ENCODE measurements at places on chromosomes 12 and 14.

DNA sequence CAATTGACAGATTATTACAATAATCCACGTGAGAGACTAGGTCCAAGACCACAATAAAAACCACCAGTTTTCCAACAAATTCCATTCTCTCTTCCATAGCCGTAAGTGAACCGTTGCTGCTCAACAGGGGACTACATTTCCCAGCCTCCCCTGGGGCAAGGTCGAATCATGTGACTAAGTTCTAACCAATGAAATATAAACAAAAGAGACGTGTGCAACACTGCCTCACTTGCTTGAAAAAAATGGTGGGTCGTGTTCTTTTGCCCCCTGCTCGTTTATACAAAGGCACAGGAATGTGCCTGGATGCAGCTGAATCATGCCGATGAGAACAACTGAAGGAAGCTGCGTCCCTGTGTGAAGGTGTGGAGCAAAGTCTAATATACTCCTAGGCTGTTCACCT, 51.1 kb downstream of the HSPB8 start:
- DNase-seq: no peak

DNA sequence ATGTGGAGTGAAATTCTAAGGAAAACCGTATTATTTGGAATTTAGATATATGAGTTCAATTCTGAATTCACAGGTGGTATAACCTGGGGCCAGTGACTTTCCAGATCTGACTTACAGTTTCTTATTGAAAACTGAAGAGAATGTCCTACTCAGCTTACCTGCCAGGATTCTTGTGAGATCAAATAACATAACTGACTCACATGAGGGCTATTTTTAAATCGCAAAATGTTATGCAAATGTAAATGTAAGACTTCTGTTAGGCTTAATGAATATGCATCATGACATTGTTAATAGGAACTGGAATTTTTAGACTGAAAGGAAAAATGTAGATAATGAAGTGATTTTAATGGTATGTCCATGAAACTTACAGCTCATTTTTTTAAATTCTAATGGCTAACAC, 1142.1 kb downstream of the FLRT2 start:
- DNase-seq: no peak

GRCh38 chr12:89140602-89141238, 211.6 kb downstream of the DUSP6 start:
- no peak for DNase-seq

GRCh38 chr14:32382704-32383103, 53.6 kb downstream of the AKAP6 start:
- no peak for DNase-seq

GRCh38 chr12:18716236-18716635, 21.6 kb downstream of the PLCZ1 start:
- DNase-seq: no peak

- no peak for DNase-seq
Measured at GRCh38 chr14:89849931-89850330, 104.6 kb downstream of the EFCAB11 start.

DNA sequence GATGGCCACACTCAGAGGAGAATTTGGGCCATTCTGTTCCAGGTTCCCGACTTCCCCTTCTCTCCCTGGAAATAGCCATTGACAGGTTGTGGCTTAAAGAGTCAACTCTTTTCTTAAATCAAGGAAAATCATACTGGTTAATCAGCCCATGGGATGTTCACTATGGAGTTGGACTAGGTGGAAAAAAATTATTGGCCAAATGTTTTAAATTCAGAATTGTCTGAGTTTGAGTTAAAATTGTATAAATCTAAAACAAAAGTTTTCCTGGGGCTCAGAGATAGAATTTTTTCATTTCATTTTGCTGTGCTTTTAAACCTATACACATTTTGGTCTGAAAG, 6.5 kb downstream of the ESRRB start:
- DNase-seq: no peak

- DNase-seq: no peak
Measured at GRCh38 chr12:105091476-105092206, 7.4 kb upstream of the ALDH1L2 start.

GRCh38 chr14:100159094-100159864, at the start of gene DEGS2:
Gene DEGS2, minus strand, starts transcription at chr14:100159645. Its CDS starts 58 bp downstream, at chr14:100159587.
- peak; percentile 57 for DNase-seq

DNA sequence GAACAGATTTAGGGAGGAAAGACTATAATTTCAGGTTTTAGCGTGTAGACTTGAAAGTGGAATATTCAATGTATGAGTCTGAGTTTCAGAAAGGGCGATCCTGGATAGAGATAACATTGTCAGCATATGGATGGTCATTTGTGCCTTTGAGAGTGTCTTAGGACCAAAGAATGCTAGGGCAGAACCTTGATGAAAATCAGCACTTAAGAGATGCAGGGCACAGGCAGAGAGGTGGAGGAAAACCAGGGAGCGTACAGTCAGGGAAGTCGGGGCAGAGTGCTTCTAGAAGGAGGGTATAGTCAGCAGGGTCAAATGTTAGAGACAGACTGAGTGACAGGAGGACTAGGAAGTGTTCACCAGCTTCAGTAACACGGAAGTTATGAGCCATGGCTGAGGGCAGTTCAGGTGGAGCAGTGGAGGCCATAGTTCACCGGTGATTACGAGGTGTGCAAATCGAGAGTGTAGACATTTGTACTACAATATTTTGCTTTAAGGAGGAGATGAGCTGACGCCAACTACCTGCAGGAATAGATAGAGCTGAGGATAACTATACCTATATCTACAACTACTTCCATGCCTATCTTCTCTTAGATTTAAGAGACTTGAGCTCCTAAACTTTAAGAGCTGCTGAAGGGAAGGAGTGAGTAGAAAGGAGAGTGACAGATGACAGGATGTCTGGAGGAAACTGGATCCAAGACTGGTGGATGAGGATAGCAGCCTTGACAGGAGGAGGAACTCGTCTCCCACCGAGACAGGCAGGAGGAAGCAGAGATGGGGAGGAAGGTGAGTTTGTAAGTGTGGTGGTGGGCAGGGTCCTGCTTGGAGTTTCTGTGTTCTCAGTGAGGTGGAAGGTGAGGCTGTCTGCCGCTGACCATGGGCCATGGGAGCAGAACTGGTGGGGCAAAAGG, 6.5 kb downstream of the CBLN3 start:
- DNase-seq: no peak

DNA sequence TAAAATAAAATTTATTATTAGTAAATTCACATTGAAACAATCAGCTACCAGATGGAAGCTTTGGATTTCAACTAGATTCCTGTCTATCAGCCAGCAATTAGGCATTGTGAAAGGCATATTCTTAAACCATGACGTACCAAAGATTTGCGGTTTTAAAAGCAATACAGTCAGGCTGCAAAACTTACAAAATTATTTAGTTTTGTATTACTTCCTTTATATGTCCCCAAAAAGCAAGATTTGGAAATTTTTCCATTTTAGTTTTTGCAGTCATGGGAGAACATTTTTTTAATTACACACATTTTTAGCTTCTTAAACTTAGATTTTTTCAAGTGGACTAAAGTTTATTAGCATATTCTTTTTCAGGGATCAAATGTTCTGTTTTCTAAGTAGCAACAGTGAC, 225.0 kb upstream of the KITLG start:
- no peak for DNase-seq

GRCh38 chr12:60094436-60094835, 498.6 kb downstream of the SLC16A7 start:
- no peak for DNase-seq

DNA sequence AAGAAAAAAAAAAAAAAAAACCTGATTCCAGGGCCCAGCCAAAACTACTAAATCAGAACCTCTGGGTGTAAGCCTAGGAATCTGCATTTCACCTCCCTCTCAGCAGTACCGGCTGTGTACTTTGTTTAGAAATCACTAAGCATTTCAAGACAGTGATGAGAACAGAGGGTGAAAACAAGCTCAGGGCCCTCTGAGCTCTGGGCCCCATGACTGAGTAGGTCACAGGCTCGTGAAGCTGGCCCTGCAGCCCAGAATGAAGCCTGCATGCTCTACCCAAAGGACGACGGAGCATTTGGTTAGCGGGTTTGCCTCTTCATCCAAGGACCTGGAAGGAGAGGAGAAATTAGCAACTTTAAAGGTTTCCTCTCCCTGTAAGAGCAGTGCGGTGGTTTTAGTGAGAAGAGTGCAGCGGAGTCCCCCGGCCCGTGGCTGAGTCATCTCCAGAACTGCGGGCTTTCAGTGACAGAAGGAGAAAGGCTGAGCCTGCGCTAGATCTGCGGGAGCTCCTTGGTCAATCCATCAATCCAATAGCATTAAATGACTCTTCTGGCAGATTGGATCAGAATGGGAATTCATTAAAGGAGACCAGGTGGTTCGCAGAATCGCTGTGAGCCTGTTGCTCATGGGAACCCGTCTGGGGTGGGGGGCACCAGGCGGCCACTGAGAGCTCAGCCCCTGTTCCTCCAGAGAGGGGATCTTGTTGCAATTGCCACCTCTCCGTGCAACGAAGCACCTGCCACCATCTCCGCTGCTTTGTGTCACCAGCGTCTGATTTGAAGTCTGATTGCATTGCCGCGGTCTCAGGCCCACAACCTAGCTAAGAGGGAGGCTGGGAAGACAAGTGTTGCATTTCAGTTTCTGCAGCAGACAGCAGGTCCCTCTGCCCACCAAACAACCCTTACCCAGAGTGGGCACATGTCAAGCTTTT, 7.3 kb downstream of the IL31 start:
- DNase-seq: peak; percentile 32

- DNase-seq: peak; percentile 4
Measured at GRCh38 chr12:108914121-108914531, 34.2 kb downstream of the DAO start.

DNA sequence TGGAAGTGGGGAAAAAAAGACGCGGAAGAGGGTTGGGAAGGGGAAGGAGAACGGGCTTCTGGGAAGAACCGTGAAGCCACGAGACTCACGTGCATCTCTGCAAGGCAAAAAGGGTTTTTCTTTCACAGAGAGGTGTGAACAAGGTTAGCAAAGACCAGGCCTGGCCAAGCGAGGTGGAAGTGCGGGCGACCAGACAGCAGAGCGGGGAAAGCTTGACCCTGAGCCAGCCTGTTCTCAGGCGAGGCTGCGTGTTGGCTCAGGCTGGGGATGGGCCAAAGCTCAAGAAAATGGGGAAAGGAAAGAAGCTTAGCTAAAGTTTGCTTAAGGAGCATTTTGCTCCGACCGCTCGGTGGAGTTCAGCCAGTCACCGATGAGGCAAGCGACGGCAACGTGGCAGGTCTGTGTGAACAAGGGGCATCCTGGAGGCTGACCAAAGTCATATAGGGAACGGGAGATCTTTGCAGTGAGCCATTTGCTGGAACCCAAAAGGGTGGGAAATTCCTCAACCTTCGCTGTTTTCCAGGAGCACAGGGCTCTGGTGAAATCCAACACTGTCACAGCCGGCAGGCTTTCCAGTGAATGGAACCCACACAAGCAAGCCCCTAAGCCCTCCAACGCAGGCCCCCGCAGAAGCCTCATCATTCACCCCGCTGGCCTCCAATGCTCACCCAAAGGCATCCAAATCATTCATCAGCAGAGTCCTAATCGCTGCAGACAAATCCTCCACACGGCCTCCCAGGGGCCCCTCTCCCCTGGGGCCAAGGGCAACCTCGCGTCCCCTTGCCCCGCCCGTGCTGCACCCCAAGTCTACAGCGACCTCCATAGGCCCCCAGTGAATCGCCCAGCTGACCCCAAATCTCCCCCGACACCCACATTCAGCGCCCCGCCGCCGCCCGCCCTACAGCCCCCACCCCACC, 754 bp downstream of the ZNF605 start:
- DNase-seq: no peak

GRCh38 chr12:104648756-104649155, 192.0 kb downstream of the CHST11 start:
- no peak for DNase-seq

- no peak for DNase-seq
Measured at GRCh38 chr12:61821381-61821780, 438.8 kb upstream of the USP15 start.

DNA sequence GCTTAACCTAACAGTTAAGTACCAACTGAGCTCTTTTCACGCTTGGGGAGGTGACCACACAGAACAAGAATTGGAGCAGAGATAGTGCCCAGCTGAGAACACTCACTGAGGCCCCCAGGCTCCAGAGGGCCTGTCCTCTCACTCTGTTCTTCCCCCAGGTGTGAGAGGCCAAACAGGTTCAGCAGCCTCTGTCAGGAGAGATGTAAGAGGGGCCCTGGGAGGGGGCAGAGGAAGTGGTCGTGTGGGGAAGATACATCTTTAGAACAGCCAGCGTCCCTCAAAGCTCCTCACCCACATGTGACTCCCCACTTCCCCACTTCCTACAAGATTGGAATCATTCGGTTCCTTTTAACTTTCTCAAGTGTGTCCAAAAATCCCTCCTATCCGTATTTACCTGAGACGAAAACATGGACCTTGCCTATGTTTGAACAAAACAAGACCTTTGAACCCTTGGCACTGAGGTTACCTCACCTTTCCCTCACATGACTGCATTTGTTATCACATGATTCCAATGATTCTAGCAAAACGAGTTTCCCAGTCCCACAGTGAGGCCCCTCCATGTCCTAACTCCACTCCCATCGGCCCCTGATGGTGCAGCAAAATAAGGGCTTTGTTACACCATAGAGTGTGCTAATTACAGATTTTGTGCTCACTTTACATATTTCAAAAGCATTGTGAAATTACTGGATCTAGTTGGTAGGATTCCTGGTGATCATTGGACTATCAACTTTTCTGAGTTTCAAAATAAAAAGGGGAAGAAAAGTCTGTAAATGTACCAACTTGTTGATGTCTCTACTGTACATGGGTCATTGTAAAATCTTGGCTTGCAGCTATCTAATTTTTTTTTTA, 40.0 kb upstream of the PAPOLA start:
- no peak for DNase-seq

GRCh38 chr14:67963545-67963944, 144.0 kb downstream of the RAD51B start:
- DNase-seq: no peak

GRCh38 chr14:100290607-100291304, 15.5 kb downstream of the SLC25A29 start:
- no peak for DNase-seq

- no peak for DNase-seq
Measured at GRCh38 chr12:19120795-19121194, 8.7 kb upstream of the PLEKHA5 start.

GRCh38 chr12:58386136-58386535, 444.8 kb downstream of the ATP23 start:
- DNase-seq: no peak

GRCh38 chr14:98952593-98953350, 319.2 kb downstream of the BCL11B start:
- no peak for DNase-seq

DNA sequence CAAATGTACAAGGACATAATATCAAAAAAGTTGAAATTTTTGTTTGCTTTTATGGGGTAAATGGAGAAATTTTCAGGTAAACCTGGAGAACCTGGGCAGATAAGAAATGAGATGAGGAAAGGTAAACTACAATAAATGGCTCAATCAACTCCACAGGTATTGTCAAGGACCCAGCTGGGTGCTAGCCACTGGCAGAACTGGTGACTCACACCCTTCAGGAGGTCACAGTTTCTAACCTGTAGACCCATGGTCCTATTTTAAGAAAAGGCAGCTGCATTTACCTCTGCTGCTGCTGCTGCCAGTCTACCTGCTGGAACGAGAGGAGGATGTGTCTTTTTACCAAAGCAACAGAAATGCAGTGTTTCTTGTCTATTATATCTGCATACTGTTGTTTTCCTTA, 226.6 kb downstream of the ALG10B start:
- DNase-seq: no peak

- no peak for DNase-seq
Measured at GRCh38 chr14:33393231-33393894, 454.7 kb downstream of the NPAS3 start.
